ENCODE measurements at places on chromosomes 5 and 9.

DNA sequence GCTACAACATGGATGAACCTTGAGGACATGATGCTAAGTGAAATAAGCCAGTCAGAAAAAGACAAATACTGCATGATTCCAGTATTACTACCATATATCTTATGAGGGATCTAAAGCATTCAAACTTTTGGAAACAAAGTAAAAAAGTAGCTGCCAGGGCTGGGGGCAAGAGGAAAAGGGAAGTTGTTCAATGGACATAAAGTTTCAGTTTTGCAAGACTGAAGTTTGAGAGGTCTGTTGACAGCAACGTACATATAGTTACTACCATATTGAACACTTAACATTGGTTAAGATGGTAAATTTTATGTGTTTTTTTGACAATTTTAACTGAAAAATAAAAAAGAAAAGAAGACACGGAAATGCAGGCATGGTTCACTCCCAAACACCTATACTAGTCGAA, 77.6 kb downstream of the MAPKAP1 start:
- DNase-seq = no peak

DNA sequence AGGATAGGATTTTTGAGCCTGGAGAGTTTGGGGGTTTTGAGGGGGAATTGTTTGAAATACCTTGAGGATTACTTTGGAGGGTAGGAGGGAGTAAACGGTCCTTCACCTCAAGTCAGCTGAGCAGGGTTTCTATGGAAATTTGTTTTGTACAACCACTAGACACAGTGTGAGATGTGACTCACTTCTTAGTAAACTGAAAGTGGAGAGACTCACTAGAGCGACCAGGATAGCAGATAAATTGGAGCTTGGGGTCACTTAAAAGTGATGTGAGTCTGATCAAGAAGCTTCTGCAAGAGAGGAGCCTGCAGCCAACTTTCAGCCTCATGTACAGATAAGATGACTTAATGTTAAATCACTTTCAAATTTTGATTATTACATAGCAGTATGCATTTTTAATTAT, 1945.9 kb upstream of the NUDT12 start:
- no peak for DNase-seq

DNA sequence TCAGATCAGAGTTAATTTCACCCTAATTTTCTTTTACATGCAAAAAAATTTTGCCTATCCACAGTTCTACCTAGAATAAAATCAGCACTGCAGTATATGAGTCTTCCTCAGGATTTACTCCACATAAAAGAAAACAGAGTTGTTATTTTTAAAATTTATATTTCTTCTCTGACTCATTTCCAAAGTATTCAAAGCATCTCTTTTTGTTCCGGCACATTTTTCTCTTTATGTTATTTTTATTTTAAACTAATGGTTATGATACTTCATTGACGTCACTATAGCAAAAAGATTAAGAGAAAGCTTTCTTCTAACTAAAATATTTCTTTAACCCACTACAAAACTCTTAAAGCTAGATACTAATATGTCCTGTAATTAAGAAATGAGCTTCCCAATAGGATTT, 590.4 kb downstream of the PRELID2 start:
- no peak for DNase-seq

GRCh38 chr5:167207081-167207480, 1084.4 kb upstream of the WWC1 start:
- DNase-seq = no peak

DNA sequence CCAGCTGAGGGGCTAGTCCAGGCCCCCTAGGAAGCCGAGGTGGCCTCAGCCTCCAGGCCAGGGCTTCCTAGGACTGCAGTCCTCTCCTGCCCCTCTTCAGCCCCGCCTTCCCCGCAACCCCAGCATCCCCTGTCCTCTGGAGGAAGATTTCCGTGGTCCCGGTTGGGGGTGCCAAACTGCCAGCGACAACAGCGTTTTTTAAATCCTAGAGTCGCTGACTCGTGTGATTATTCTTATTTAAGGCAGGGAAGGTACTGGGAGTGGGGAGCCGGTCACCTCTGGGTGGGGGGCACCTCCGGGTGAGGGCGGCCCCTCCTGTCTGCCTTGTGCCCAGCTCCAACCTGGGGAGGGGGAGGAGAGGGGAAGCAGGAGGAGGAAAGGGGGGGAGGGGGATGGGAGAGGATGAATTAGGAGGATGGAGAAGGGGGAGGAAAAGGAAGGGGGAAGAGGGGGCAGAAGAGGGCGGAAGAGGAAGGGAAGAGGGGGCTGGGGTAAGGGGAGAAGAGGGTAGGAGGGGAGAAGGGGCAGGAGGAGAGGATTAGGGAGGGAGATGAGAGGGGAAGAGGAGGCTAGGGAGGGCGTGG, 173.1 kb upstream of the IER5L start:
- DNase-seq = no peak

DNA sequence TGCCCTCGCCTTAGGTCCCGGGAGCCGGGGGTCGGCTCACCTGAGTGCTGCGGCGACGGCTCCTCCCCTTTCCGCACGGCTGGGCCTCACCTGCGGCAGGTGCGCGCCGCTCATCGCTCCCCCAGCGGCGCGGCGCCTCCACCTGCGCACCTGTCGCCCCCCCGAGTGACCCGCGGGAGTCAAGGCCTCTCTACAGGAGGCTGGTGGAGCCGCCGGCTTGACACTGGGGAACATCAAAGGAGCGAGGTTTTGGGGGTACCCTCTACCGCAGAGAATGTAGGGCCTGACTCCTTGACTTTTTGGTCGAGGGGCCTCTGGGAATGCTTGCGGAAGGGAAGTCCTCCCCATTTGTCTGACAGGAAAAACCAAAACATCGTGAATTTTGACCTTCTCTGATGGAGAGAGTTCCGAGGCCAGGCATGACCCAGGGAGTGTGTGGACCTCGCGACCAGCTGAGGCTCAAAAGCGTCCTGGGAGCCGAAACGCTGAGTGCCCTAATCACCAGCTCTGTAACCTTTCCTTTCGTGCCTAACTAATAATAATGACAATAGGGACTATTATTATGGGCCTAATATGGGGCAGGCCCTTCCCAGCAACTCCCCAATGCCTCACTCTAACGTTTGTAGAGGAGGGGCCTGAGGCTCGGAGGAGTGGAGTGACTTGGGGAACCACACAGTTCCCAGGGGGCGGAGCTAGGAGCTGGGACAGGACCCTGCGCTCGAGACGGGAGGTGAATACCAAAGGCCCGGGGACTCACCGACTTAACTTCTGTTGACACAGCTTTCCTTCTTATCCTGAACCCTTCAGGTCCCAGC, 714 bp upstream of the IER5L start:
- DNase-seq = no peak

DNA sequence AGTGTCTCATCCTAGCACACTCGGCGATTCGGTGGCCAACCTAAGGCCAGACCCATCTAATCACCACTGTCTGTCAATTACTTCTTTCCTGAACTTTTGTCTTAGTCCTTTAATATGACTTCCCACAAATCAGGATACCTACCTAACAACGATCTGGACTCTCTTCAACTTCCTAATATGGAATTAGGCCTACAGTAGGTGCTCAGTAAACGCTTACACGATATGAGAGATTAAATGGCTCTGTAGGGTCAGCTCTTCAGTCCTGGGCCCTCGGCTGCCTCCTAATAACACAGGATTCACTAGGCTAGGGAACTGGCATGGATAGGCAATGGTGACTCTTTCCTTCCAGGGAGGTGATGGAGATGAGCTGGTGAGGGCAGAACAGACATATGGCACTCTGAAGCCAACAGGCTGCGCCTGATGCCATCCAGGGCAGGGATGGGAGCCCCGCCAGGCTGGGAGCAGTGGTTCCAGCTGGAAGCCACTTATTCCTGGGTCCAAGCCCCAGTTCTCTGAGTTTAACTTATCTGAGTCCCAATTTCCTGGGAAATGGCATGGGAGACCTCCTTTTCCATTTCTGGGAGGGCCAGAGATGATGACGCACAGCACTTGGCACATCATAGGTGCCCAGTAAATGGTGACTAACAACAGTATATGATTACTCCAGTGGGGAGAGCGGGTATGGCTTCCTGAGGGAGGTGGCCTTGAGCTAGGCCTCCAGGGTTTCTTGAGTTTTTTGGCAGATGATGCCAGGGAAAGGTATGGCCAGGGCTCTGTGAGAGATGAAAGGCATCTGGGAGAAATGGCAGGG, 7.3 kb downstream of the PDGFRB start:
- DNase-seq = no peak

DNA sequence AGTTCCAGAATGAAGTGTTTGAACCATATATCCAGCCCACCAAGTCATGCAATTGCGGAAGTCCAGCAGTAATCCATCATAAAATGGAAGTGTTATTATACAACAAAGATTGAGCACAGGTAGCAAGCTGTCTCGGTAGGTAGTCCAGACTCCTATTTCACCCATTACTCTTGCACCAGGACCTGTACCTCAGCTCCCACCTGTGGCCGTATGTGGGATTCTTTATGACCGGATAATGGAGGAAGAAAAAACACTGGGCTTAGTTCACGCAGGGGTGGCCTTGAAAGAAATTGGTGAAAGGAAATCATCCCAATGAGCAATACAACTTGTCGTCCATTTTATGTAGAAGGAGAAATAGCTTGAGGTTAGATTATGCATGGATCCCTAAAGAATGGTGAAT, 216.3 kb downstream of the ESM1 start:
- no peak for DNase-seq

GRCh38 chr9:133939171-133939785, 52.8 kb downstream of the VAV2 start:
- DNase-seq = no peak

DNA sequence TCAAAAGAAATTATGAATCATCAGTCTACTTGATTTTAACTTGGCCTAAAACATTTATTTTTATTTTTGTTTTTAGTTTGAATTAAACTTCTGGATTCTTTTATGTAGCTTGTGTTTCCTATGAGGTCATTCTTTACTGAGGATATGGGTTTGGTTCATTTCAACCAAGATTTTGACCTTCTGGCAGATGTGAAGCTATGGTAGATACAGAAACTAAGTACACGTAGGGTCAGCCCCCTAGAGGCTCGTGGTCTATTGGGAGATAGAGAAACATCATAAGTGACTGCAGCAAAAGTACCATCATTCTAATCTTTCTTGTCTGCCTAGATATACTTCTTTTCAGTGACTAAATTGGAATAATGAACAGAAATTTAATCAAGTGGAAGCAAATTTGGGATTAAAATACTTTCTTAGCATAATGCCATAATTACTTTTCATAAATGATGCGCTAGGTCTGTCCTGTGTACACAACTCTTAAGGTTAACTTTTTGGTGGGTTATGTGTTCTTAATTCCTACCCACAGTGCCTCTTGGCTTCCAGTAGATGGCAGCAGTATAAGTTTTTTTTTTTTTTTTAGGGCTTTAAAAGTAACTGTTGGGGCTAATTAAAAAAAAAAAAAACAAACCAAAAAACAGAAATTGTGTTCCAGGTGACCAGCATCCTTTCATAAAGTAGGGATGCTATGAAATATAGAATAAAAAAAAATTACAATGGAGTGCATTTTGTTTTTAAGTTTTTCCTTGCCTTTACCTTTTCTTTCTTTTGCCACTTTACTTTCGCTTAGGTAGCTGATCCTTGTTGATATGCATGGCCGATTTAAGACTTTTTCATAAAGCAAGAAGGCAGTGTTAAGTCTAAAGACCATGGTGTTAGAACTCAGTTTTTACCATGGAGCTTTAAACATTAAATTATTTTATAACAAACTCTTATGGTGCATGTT, 49.9 kb downstream of the LRRTM2 start:
- no peak for DNase-seq

GRCh38 chr9:88476491-88477271, 58.3 kb upstream of the NXNL2 start:
- no peak for DNase-seq

All from activated T-helper 9 cell treated with anti-CD3 and anti-CD28 coated beads, Interleukin-2, amount 50 U/mL, for 16 hours (primary cell).